Activated T-cell treated with anti-CD3 and anti-CD28 coated beads for 48 hours (primary cell): ENCODE measurements at places on chromosomes 7 and 10.

DNA sequence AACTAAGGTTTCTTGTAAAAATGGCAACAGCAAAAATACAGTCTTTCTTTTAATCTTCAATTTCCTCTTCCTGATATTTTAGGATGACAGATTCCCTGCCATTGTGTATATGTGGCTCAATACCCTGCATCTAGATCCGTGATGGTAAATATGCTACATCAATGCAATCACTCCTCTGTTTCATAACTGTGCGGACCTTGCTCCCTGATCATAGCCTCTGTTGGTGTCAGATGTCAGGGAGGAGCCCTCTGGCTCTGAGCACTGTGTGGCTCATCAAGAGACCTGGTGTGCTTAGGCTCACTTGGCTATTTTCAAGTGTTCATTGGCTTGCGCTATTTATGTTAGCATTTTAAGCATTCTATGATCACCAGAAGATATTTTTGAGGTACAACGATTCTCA is 33.0 kb upstream of the AGR3 start:
- no peak for DNase-seq

- no peak for DNase-seq
These were observed 1117.8 kb downstream of the GATA3 start for GRCh38 chr10:9172276-9172675.

- DNase-seq, result no peak
These were observed 102.5 kb downstream of the FGFR2 start for GRCh38 chr10:121495719-121496118.

- DNase-seq, result no peak
These were observed 2.3 kb upstream of the SMIM30 start for GRCh38 chr7:113120647-113121046.

- no peak for DNase-seq
These were observed 65.9 kb downstream of the CREB3L2 start for GRCh38 chr7:137935884-137936508.

DNA sequence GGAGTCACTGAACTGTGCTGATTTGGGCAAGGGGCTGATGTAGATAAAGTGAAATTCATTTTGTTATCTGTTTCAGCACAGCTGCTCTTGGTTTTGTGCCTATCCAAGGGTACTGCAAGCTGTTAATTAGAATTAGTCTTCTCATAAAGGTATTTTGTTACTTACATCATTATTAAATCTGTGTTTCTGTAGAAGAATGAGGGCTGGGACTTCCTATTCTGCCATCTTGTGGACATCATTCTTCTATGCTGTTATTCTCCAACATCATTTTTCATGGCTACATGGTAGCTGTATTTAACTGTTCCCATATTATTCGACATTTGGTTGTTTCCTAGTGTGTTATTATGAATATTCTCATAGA is 76.2 kb upstream of the CCDC71L start:
- no peak for DNase-seq

GRCh38 chr10:24716295-24716694 is 7.4 kb downstream of the ARHGAP21 start:
- no peak for DNase-seq

- no peak for DNase-seq
These were observed 9.3 kb downstream of the CRYGN start for GRCh38 chr7:151430391-151431205.

GRCh38 chr10:61937631-61938351 is 36.3 kb downstream of the ARID5B start:
- no peak for DNase-seq

DNA sequence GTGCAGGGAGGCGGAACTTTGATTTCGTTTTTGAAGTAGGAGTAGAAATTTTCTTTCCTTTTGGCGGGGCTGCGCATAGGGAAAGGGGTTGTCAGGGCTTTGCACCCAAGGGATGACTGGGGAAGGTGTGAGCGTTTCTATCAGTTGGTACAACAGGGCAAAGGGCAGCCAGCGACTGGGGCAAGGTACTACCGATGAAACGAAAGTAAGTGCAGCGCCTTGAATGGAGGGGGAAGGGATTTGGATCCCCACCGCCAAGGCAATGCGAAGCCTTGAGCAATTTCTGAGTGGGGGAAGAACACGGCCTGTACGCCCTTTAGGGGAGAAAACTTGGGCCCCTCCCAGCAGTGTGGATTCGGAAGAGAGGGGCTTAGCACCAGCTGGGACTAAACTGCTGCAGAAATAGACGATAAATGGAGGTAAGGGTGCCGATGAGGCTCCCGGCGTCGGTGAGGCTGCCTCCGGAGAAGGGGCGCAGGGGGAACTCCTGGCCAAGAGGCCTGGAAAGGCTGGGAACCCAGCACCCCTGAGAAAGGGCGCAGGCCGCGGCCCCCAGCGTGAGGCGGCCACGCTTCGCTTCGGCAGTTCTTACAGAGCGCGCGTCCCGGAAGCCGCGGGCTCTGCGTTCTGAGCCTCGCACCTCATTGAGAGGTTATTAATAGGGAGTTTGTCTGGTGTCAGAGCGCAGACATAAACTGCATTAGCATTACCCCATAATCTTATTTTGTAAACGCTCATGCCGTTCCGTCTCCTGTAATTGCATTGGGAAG is 10.0 kb upstream of the TLX1 start:
- no peak for DNase-seq

- DNase-seq, result no peak
These were observed 186.3 kb upstream of the ADARB2 start for GRCh38 chr10:1923586-1923985.

DNA sequence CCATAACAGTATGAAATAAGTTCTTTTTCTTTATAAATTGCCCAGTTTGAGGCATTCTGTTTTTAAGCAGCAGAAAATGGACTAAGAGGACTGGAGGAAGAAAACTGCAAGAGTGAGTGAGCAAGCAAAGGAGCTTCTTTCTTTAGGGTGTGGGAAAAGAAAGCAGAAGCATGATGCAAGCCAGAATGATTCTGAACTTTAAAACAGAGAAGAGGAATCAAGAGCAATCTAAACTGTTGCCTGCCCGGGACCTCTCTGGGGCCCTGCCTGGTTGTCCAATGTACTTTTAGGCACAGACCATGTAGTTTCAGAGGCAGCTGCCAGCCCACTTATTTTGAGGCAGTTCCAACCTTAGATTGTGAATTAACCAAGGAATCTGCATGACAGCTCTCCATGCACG is 186.3 kb downstream of the PLPP4 start:
- DNase-seq, result no peak

DNA sequence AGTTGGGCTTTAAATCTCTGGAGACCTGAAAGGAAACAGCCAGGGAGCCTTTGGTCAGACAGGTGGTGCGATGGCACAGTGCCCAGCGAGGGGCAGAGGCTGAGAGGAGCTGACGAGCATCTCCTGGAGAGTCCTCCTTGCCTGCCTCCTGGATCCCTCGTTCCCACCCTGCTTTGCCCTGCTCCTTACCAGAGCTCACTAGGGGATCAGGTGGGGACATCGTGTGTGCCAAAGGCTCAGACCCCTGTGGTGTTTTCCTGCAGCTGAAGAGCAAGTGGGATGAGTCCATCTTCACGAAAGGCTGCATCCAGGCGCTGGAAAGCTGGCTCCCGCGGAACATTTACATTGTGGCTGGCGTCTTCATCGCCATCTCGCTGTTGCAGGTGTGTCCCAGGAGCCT is 21.8 kb upstream of the SH2D4B start:
- no peak for DNase-seq

DNA sequence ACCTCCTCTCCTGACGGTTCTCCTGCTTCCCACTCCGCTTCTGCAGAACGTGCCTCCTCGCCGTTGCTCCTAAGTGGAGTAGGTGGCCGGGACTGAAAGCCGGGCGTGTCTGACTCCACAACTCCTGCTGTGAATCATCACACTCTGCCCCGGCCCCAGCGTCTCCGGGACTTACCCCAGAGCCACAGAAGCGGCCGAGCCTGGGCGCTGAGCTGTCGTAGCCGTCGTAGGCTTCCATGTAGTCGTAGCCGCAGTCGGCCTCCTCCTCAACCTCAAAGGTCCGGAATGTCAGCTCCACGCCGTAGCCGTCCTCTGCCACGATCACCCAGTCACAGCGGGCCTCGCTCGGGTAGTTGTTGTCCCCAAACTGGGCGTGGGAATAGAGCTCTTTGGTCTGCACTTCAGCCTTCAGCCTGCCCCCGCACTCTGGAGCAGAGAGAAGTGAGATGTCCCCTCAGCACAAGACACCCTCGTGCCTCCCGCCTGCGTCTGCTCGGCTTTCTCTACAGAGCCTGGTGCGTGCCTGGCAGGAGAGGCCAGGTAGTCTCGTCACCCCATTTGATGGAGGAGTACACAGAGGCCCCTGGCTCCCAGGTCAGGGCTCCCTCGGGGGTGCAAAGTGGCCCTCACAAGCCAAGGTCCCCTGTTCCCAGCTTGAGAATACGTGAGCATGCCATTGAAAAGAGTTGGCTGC is 11.2 kb upstream of the OPALIN start:
- DNase-seq, result no peak

DNA sequence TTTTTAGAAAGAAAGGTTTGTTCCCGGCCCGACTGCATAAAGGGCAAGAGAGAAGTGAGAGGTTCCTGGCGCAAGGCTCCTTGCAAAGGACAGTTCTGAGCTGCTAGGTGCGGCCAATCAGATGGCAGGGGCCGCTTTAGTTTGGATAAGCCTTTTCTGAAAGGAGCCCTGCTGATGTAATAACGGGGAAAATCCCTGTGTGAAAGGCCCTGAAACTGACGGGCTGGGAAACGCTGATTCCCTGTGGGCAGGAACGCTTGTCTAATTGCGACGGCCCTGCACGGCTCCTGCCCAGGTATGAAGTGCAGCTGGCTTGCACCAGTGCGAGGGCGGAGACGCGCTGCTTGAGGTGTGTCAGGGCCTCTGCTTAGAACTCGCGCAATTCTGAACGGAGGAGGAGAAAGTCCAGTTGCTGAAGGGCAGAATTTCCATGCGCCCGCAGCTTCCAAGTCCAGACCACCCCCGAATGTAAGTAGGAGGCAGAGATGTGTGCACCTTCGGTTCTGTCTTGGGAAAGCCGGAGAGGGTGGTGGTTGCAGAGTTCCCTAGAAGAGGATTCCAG is 30.5 kb downstream of the TACC2 start:
- no peak for DNase-seq

DNA sequence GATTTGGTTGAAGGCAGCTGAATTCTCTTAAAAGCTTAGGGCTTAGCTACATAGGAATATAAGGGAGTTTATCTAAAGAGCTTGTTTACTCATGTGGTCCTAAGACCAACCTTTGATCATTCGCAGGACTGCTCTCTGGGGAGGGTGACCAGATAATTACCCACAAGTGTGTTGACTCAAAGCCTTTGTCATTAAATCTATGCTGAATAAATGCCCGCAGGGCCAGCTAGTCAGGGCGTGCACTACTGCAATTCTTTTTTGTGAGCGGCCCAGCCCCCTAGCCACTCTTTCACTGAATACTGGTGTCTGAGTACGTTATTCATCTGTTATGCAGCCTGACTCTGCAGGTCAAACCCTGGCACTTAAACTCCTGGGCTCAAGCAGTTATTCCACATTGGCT is 69.6 kb downstream of the AKAP9 start:
- DNase-seq, result no peak

GRCh38 chr10:11522821-11523245 is 88.6 kb downstream of the USP6NL start:
- no peak for DNase-seq

GRCh38 chr10:101134299-101135127 is 3.4 kb downstream of the TLX1 start:
- DNase-seq, result no peak

- no peak for DNase-seq
These were observed 18.3 kb upstream of the RHEB start for GRCh38 chr7:151537818-151538561.

DNA sequence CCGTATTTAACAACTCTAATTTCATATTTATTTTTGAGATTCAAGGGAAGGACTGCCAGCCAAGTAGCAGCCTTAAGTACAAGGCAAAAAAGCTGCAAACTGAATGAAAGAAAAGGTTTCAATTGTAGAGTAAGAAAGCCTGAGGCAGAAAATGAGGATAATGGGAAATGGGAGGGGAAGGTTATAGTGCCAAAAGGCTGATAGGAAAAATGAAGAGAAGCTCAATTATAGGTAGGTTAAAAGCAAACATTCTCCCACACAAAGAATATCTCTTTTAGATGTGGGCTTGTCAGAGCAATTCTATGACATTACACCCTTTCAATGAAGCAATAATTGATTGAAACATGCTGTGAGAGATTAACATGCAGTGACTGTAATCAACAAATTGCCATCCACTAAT is 175.3 kb downstream of the RAPGEF5 start:
- DNase-seq, result no peak

- DNase-seq, result no peak
These were observed 1.0 kb downstream of the SRGN start for GRCh38 chr10:69088801-69089501.

DNA sequence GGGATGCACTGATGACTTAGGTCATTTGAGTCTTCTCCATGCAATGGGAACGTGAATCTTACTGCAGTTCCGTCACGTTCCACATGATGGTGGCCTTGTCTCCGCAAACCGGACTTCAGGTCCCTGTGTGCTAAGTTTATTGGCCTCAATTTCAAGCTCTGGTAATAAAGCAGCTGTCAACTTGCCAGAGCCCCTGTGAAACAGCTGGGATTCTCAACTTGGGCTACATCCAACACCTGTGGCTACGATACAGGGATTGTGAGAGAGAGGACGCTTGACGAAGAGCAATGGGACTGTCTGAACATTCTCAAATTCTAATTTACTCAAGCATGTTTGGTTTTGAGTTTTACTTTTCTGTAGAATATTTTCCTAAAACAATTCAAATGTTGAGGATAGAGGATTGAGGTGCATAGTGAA is 174.2 kb downstream of the PTN start:
- DNase-seq, result no peak

- DNase-seq, result no peak
These were observed 370.0 kb upstream of the IGFBP3 start for GRCh38 chr7:46291050-46291438.

- DNase-seq, result no peak
These were observed 492 bp downstream of the COG5 start for GRCh38 chr7:107563081-107563774.
